ENCODE measurements at places on chromosomes 2 and 18.

GRCh38 chr2:100260712-100261620, 61.3 kb downstream of the LONRF2 start:
- peak; percentile 38 for DNase-seq

DNA sequence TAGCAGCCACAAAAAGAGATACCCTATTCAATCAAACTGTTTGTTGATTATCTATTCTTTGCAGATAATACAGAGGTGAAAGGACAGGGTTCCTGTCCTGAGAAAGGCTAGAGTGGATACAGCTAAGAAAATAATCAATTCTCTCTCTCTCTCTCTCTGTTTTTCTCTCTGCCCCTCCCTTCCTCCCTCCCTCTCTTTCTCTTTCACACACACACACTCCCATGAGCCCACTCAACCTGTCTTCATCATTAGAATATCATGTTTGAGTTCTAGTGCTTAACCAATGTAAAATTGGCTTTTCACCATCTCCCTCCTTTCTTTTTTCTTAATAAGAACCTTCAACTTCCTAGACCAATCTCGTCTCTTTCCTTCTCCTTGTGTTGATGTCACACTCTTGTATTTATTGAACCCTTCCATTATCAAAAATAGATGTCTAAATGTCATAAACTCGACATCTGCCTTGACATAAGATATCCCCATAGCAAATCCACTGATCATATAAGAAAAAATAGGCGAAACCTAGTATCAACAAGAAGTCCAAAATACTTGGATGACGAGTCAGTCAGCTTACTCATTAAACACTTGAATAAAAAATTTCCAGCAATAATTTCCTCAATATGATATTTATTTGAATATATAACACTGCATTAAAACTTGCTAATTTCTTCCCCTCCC, 42.8 kb upstream of the CYTIP start:
- DNase-seq = no peak

DNA sequence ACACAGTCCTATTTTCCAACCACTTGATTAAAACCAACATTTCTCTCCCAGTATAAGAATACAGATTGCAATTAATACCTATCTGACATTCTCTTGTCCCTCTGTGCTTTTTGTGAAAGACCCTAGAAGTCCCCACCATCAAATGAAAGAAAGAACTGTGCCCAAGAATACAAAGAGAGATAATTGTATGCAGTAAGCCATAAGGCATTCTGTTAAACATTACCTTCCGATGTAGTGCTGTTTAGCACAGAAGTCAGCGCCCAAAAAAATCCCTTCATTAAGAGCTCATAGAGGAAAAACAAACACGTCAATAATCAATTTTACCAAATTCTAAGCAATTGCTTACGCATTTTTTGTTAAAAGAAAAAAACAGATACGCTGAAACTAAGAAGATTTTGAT, 41.1 kb downstream of the ZNF516 start:
- no peak for DNase-seq

- no peak for DNase-seq
Measured at GRCh38 chr2:29165362-29166241, 50.4 kb downstream of the CLIP4 start.

- DNase-seq = no peak
Measured at GRCh38 chr18:79013869-79014268, 34.3 kb downstream of the SALL3 start.

All from stimulated activated CD4-positive, alpha-beta T cell treated with anti-CD3 and anti-CD28 coated beads, Interleukin-15, amount 100 ng/mL, for 24 hours (primary cell).